Activated naive CD8-positive, alpha-beta T cell treated with anti-CD3 and anti-CD28 coated beads, Interleukin-2, amount 10 ng/mL, durations not matched to agents 7 days and 5 days (primary cell): ENCODE measurements at places on chromosomes 16 and 17. TPM values are rescaled to one million over a fixed set of nuclear protein-coding genes. Genes with fewer than 3 reads are reported as not detected.

DNA sequence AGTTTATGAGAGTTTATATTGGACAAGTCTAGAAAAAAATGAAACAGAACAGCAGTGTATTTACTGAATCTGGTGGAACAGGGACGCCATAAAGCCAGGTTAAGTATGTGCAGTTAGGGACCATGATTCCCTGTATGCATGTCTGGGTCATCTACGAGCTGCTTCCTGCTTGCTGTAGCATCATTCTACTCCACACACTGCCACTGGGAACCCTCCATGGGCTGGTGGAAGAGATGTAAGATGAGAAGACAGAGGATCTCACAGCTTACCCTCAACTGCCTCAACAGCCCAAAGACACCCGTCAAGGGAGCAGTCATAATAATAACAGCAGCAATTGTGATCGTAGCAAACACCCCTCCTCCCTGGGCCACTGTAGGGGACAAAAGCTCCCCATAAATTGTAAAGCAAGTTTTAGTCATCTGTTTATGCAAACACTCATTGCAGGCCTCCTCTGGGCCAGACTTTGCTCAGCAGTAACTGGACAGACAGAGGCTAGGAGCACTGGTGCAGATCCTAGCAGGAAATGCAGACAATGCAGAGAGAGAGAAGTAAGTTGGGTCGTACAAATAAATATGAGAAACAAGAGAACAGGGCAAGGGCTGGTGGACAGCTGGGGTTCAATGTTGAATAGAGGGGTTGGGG is 188.0 kb downstream of the SOX9 start:
- no peak for DNase-seq

The PDILT gene
- not detected for total RNA-seq

- no peak for DNase-seq
Observed at GRCh38 chr17:43453331-43453812, 30.4 kb upstream of the DHX8 start.

GRCh38 chr17:77042476-77043231 is 98.1 kb upstream of the SEC14L1 start:
- DNase-seq: no peak

DNA sequence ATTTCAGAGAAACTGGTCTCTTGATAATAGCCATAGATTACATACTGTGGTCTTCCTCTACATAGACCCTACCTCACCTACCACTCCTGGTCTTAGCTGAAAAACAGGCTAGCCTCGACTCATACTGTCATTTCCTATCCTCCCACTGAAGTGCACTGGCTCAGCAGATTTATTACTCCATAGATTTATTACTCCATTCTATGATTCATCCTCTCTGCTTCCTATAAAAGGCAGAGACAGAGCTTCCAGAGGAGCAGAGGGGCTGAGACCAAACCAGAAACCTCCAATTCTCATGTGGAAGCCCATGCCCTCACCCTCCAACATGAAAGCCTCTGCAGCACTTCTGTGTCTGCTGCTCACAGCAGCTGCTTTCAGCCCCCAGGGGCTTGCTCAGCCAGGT is at the start of gene CCL7:
CCL7 (plus strand) TSS at position 253 of the 400 bp plus-strand sequence; CDS start at position 323, 70 bp downstream.
- DNase-seq: no peak
